RPMI7951 (cell line): ENCODE measurements at places on chromosomes 7 and 10.

- DNase-seq, result peak; percentile 12
These were observed 66.4 kb upstream of the IFRD1 start for GRCh38 chr7:112383671-112384417.

DNA sequence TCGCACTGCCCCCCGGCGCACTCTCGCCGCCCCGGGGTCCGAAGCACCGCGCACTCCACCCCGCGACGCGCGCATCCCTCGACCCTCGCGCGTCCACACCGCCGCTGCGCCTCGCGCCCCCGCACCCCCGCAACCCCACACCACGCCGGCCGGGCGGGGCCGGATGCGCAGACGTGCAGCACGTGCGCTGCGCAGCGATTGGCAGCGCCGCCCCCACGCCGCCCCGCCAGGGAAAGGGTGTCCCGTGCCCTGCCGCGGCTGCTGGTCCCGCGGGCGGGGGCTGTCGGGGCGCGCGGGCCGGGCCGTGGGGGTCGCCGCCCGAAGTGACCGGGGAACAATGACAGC, 53.7 kb upstream of the KDM7A start:
- no peak for DNase-seq

DNA sequence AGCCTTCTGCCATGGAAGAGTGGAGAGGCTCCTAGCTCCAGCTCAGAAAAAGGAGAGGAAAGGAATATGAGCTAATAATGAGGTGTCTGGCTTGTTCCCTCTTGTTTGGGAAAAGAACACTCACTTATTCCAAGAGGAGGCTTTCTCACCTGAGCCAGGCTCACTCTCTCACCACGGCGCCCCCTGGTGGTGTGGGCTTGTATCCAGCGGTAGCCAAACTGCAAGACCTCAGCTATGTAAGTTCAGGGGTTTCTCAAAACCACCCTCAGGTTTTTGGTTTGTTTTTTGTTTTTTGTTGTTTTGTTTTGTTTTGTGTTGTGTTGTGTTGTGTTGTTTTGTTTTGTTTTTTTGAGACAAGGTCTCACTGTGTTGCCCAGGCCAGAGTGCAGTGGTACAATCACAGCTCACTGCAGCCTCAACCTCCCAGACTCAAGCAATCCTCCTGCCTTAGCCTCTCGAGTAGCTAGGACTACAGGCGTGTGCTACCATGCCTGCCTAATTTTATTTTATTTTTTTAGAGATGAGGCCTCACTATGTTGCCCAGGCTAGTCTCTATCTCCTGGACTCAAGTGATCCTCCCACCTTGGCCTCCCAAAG, 124.0 kb downstream of the TMEM130 start:
- DNase-seq, result peak; percentile 49

DNA sequence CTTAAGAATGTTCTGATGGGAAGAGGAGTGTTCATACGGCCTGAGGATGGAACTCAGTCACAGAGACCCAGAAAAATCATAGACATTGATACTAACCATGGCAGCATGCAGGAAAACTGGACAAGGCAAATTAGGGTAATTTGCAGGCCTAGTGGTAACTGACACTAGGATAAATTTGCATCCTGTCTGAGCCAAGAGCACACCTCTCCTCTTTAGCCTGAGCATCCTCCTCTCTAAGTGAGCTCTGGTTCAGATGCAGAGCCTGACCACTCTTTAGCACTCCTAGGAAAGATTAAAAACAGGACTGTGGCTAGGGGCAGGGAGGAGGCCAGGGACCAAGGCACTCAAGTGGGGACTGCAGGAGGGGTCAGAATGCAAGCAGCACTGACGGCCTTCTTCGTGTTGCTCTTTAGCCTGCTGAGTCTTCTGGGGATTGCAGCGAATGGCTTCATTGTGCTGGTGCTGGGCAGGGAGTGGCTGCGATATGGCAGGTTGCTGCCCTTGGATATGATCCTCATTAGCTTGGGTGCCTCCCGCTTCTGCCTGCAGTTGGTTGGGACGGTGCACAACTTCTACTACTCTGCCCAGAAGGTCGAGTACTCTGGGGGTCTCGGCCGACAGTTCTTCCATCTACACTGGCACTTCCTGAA, at the start of gene TAS2R41:
Gene TAS2R41, plus strand, starts transcription at position 373 of the 650 bp plus-strand sequence. Its CDS starts 0 bp downstream, at position 373.
- DNase-seq, result no peak

- no peak for DNase-seq
These were observed 102.7 kb downstream of the BICC1 start for GRCh38 chr10:58615237-58615935.

DNA sequence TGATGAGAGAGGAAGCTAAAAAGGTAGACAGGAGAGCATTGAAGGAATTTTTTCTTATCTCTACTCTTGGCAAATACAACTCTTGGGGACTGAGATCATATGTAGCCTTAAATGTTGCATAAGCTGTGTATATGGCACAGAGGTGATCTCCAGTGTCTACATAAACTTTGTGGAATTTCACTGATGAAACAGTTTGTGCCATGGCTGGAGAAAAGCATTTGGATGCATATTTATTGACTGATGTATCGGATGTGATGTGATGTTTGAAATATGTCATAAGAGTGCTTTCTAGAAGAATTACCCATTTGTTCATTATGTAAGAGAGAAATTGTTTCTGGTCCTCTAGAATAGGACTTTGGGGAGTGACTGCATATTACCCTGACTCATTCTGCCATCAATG, 244.9 kb upstream of the LRRTM3 start:
- no peak for DNase-seq

GRCh38 chr7:47513741-47514241, 68.1 kb downstream of the TNS3 start:
- peak; percentile 96 for DNase-seq

DNA sequence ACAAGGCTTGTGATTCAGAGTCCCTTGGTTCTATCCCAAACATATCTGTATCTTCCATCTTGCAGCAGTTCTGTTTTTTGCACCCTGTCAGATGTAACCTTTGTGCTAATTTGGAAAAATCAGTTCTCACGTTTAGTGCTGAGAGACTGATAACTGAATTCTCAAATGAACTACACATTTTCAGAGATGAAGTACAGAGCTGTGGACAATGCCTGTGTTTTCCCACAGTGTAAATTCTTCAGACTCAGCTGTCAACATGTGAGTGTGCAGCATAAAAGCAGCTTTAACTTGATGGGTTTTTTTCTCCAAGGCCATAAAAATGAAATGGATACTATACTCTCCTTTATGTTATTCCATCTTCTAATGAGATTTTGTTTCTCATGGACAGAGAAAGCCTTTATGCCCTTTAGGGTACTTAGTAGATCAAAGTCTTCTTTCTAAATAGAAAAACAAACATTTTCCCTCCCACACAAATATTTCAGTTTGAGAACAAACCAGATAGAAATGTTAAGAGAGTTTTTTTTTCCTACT, 150.9 kb downstream of the SEMA3A start:
- peak; percentile 12 for DNase-seq

GRCh38 chr7:116805100-116805544, 57.3 kb upstream of the CAPZA2 start:
- DNase-seq, result peak; percentile 5

- DNase-seq, result no peak
These were observed 1.9 kb downstream of the EXOC6 start for GRCh38 chr10:92850185-92850584.

DNA sequence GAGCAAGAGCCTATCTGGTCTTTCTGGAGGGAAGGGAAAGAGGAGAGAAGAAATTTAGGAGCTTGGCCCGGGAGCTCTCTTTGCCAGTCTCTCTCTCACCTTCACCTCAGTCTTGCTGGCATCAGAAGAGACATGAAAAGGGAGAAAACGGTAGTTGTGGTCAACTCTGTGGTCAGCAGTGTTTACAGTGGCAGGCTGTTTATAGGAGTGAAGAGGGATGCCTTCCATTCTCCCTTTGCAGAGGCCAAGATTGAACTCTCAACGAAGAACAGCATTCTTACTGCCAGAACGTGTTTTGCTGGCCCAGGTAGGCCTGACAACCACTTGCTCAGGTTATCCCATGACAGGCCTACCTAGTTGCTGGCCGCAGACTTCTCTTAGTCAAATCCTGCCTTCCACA, 133.3 kb downstream of the CCDC3 start:
- DNase-seq, result no peak

GRCh38 chr10:99858849-99859248, 76.4 kb downstream of the ABCC2 start:
- no peak for DNase-seq

- peak; percentile 94 for DNase-seq
These were observed 430.8 kb downstream of the PLXNA4 start for GRCh38 chr7:132145466-132145865.

- DNase-seq, result no peak
These were observed 38.3 kb upstream of the TUBB8 start for GRCh38 chr10:87177-88080.

- peak; percentile 54 for DNase-seq
These were observed 120.3 kb downstream of the GATA3 start for GRCh38 chr10:8174762-8175161.

DNA sequence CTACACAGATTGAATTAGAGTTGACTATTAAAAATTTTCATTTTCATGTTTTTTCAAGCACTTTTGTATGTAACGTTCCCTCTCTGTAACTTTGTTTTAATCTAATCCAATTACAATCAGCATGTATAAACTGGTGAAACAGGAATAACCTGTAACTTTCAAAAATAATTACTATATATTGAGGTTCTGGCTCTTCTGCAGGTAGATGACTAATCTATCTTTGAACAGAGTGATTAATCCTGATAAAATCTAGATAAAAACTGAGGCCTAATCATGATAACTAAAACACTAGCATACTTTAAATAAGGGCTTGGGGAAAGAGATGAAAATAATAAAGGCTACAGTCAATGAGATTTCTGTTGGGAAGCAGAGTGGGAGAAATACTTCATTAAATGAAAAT, 101.6 kb upstream of the KCND2 start:
- no peak for DNase-seq

GRCh38 chr7:25171071-25171470, 46.0 kb upstream of the CYCS start:
- DNase-seq, result no peak

GRCh38 chr10:26832960-26833359, 27.8 kb downstream of the ABI1 start:
- no peak for DNase-seq

DNA sequence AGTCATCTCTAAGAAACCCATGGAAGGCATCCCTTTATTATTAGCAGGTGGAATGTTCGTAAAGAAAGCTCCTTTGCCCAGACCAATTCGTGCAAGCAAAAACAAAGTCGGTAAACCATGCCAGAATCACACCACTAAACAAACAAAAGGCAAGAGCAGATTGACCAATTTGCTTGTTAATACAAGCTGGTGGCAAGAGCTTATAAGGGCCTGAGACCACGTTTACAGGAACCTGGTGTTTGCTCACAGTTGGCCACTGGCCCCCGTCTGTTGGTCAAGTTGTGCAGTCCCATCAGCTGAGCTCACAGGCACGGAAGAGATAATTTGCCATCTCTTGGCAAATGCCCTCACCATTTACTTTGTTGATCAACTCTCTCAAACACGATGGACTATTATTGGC, 342.2 kb upstream of the MKI67 start:
- DNase-seq, result no peak

DNA sequence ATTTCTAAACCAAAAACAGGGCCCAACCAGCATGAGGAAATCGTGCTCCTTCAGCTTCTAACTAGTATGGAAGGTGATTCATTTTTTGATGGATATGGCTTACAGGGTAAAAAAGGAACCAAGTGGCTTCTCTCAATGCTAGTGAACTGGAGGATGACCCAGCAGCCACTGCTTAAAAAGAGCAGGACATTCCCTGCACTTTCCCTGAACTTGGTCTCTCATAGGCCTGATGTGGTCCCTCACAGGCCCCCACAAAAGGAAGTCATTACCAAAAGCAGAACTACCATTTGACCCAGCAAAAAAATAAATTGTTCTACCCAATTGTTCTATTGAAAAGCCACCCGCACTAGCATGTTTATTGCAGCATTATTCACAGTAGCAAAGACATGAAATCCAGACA, 188.8 kb downstream of the CALN1 start:
- no peak for DNase-seq

GRCh38 chr10:103598654-103599115, 105.2 kb downstream of the NEURL1 start:
- peak; percentile 54 for DNase-seq

DNA sequence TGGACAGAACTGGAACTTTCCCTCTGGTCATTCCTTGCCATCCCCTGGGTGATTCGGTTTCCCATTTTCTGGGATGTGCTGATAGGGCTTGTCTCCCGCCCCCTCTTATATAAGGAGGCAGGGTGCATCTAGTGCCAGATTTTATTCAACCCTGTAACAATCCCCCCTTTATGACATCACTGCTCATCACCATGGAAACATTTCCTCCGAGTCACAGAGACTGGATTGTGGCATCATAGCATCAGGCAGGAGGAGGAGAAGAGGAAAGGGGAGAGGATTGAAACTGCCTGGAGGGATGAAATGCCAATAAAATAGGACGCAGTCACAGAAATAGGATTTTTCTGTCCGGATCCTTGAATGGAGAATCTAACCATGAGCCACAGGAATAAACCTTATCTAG, 25.0 kb downstream of the SORCS3 start:
- no peak for DNase-seq

- no peak for DNase-seq
These were observed 9.5 kb downstream of the GLI3 start for GRCh38 chr7:42227541-42227935.

DNA sequence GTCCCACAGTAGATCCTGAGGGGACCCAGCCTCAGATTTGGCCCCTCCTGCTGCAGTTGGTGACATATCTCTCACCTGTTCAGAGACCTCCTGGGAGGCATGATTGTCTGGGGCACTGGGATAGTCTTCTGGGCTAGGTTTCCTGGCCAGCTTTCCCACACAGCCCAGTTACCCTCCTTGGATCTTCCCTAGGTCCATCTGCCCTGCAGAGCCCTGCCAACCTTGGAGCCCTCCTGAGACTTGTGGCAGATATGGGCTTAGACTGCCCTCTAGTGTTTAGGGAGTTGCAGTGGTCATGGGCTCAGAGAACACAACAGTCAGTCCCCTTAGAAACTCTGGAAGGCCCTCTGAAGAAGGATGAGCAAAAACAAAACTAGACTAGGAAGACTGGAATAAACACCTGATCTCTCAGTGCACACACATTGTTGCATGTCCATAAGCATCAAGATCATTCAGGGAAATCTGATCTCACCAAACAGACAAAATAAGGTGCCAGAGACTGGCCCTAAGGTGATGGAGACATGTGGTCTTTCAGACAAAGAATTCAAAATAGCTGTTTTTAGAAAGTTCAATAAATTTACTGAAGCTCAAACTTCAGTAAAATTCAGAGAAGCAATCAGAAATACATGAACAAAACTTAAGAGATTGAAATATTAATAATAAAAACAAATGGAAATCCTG, 324.6 kb downstream of the ATRNL1 start:
- DNase-seq, result no peak

- DNase-seq, result no peak
These were observed 9.0 kb downstream of the AGAP3 start for GRCh38 chr7:151095123-151095797.
